ENCODE measurements at places on chromosomes 3 and 15.
A peak's percentile ranks its signal among the peaks of the same experiment; 100 is the strongest.

- DNase-seq, result no peak
Observed at GRCh38 chr15:40859206-40859851, 14.7 kb downstream of the RHOV start.

- no peak for DNase-seq
Observed at GRCh38 chr3:5013021-5013906, 34.0 kb downstream of the BHLHE40 start.

DNA sequence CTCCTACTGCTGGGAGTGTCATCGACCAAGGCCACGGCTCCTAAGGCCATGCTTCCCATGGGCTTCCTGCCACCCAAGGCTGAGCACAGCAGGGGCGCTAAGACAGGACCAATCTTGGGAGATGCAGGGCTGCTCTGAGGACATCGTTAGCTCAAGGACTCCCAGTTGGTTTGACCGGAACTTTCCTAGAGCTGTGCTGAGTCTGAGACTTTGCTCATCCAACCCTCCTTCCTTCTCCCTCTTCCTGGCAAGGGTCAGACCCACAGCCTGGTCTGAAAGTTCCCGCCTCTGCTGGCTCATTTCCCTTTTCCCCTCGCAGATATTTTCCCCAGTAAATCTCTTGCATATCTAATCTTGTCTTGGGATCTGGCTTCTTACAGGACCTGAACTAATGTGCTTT lies 57.2 kb downstream of the EPHB3 start:
- DNase-seq, result no peak

DNA sequence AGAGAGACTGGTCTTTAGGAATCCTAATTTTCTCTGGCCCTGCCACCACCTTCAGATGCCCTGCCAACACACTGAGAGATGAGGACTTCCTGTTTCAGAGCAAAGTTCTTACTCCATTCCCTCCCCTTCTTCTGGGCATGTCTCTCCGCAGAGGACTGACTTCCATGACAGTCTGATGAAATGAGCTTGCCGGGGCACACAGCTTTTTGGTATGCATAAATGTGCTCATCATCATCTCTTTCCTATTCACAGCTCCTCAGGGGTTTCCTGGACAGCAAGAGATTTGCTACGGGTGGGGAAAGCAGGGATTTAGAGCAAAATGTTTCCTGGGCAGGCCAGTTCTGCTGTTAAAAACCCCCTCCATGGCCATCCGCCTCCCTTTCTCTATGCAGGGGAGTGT lies 27.6 kb upstream of the SEMA6D start:
- DNase-seq, result no peak

DNA sequence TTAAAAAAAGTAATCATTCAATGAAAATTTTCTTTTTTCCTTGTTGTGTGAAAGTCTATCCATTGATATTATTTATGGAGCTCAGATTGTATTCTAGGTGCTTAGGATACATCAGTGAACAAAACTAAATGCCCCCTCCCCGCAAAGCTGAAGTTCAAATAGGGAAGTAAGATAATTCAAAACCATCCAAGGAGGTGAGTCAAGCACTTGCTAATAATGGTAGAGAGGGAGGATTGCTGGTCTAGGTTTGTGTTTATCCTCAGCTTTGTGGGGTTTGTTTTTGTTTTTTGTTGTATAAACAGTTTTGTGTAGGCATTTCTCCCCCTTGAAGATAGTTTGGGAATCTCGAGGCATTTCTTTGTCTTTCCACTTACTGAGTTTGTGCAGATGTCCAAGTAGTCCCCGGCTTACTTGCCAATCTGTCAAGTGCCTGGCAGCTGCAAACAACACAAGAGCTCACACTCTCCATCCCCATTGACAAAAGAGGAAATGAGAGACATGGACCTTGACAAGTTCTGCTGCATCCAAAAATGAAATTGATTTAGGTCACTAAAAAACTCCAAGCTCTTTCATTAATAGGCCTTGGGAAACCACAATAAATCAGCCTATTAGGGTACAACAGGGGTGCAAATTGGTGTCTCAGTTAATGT lies 575.8 kb upstream of the TBL1XR1 start:
- no peak for DNase-seq

- DNase-seq, result no peak
Observed at GRCh38 chr3:31671451-31671850, 138.7 kb downstream of the STT3B start.

DNA sequence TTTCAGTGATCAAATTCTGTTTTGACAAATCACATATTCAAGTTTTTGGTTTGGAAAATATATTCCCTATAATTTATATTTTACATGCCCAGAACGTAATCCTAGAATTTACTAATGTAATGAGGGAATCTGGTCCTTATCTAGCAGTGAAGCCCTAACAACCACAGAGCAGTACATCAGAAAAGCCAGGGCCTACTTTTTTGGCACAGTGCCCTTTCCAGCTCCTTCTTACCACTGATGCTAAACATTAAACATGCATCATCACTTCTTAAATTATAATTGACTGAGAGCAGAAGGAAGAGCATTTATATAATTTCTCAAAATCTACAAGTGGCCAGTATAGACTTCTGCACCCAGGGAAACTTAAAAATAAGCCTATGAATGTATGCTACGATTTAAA lies 66.7 kb downstream of the FBXL22 start:
- no peak for DNase-seq

GRCh38 chr3:161914703-161915417 lies 418.3 kb downstream of the OTOL1 start:
- DNase-seq, result peak; percentile 9

- DNase-seq, result peak; percentile 69
Observed at GRCh38 chr3:8509961-8510360, 8.3 kb downstream of the LMCD1 start.

- DNase-seq, result no peak
Observed at GRCh38 chr3:73007992-73008712, 11.5 kb downstream of the PPP4R2 start.

- DNase-seq, result no peak
Observed at GRCh38 chr3:52561028-52561747, 24.8 kb downstream of the UQCC5 start.

- DNase-seq, result no peak
Observed at GRCh38 chr3:47859956-47860605, 57.1 kb downstream of the DHX30 start.

GRCh38 chr3:24810881-24811280 lies 316.2 kb upstream of the THRB start:
- no peak for DNase-seq

DNA sequence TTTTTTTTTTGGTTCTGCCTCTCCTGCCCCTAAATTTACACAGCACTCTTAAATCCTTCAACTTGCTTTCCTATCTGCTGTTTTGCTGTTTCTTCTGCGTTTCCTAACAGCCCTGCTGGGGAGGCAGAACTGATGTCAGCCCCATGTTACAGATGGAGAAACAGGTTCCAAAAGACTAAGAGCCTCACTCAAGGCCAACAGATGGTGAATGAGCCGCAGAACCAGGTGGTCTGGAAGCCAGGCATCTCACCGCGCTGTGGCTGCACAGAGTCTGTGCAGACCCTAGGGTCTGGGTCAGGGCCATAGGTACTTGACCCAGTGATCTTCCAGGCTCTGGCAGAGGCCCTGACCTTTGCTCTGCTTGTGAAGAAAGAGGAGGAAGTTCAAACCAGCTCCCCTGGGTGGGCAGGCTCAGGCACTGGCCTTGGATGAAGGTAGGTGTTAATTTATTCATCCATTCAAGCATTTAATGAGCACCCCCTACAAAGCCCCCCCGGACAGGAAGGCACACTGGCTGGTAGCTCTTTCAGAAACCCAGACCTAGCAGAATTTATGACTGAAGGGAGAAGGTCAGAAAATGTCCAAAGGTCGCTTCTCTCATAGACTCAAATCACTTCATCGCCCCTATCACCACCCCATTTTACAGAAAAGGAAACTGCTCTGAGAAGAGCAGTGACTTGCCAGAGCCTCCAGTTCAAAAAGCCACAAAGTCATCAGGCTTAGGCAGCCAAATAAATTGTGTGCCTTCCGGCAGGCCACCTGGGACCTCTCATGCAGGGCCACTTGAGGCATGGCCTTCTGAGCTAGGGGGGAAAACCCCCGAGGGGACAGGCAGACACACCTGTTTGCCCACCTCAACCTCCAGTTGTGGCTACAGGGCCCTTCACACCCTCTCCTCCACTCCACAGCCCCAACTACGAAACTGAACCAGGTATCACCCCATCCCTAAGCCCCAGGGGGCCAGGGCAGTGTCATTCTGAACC lies 2.7 kb downstream of the CHDH start:
- DNase-seq, result no peak

- no peak for DNase-seq
Observed at GRCh38 chr3:48952510-48953118, 34.0 kb downstream of the ARIH2 start.

- no peak for DNase-seq
Observed at GRCh38 chr3:43059456-43059855, 46.4 kb downstream of the POMGNT2 start.

DNA sequence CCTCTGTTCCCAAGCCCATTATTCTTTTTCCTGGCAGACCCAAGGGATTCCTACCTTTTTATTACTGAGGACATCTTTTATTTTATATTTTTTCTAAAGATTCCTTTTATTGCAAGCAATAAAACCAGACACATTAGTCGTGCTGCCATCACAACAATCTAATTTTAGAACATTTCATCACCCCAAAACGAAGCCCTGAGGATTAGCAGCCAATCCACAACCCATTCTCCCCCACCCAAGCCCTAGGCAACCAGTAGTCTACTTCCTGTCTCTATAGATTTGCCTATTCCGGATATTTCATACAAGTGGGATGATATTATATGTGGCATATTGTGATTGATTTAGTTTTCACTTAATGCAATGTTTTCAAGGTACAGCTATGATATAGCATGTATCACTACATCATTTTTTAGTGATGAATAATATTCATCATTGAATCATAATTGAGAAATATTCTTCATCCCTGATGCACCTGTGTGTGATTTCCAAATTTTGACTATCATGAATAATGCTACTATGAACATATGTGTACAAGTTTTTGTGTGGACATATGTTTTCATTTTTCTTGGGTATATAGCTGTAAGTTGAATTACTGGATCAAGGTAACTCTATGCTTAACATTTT lies 65.7 kb downstream of the IL1RAP start:
- DNase-seq, result no peak

DNA sequence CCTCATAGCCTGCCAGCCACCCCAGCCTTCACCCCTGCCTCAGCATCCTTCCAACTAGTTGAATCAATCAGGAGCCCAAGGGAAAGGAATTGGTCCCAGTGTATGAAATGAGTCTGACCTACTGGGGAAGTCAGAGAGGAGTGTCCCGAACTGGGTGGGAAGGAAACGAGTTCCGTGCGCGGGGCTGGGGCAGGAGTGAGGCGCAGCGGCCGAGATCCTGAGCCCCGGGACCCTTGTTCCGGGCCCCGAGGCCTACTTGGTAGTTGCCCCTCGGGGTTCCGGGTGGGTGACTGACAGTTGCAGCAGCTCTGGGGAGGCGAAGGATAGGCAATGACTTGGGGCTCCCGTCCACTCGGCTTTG lies 1.1 kb upstream of the PLCL2 start:
- no peak for DNase-seq

DNA sequence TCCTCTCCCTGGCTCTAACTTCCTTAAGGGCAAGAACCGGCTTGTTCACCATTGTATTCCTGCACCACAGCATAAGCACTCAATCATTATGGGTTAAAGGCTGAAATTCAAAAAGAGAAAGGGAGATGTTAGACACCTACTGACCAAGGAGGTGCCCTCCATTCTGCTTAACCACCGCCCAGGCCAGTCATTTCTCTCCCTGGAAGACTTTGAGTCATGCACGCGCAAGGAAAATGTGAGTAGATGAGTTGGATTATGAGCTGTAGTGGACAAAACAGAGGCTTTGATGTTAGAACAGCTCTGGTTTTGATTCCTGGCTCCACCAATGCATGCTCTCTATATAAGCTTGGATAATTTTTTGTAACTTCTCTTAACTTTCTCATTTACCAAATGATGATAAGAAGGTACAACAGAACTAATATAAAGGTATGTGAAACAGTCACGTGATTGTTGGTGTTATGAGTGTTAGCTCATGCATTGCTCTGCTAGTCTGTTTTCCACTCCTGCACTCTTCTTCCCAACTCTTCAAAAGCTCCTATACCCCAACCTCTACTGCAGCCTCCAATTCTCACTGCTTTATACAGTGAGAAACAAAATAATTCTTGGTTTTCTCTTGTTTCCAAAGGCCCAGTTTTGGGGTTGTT lies 148.4 kb upstream of the ATP11B start:
- no peak for DNase-seq

DNA sequence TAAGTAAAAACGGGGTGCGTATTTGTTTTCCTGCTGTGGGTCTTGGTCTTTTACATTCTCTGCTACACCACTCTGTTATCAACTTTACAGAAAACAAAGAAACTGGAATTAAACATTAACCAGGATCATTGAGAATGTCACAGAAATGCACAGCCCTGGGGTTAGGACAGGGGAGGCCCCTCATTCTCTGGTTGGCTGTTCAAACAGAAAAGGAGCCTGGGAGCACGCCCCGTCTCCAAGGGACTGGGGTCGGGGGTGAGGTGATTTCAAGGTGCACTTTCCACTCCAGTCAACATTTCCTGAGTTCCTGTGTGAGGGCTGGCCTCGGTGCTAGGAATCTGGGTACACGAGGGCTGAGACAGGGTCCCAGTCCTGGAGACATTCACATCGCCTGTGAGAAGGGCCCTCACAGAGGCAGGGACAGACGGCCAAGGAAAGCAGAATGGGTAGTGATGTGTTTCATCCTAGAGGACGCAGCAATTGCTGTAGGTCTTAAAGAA lies 30.3 kb downstream of the CPN2 start:
- no peak for DNase-seq

GRCh38 chr3:25151903-25152295 lies 276.2 kb upstream of the RARB start:
- DNase-seq, result no peak

- no peak for DNase-seq
Observed at GRCh38 chr3:13577181-13578121, 28.5 kb downstream of the FBLN2 start.

DNA sequence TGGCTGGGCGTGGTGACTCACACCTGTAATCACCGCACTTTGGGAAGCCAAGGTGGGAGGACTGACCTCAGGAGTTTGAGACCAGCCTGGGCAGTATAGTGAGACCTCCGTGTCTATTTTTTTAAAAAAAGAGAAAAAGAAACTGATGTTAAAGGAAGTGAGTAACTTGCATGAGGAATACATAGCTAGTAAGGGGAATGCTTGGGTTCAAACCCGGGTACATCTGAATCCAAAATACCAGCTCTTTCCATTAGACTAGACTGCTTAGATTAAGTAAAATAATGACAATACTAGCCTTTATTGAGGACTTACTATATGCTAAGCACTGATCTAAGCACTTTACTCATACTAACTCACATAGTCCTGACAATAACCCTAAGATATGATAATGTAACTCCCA lies 22.4 kb downstream of the TM4SF4 start:
- no peak for DNase-seq

- no peak for DNase-seq
Observed at GRCh38 chr3:79521221-79521848, 246.5 kb downstream of the ROBO1 start.

- peak; percentile 36 for DNase-seq
Observed at GRCh38 chr15:95972041-95972553, 358.4 kb upstream of the NR2F2 start.

GRCh38 chr15:85036716-85037115 lies 55.1 kb downstream of the PDE8A start:
- no peak for DNase-seq

GRCh38 chr15:51814606-51815005 lies 14.8 kb upstream of the TMOD3 start:
- no peak for DNase-seq

All from BJ (cell line).